ENCODE measurements at places on chromosomes 1 and 21.

DNA sequence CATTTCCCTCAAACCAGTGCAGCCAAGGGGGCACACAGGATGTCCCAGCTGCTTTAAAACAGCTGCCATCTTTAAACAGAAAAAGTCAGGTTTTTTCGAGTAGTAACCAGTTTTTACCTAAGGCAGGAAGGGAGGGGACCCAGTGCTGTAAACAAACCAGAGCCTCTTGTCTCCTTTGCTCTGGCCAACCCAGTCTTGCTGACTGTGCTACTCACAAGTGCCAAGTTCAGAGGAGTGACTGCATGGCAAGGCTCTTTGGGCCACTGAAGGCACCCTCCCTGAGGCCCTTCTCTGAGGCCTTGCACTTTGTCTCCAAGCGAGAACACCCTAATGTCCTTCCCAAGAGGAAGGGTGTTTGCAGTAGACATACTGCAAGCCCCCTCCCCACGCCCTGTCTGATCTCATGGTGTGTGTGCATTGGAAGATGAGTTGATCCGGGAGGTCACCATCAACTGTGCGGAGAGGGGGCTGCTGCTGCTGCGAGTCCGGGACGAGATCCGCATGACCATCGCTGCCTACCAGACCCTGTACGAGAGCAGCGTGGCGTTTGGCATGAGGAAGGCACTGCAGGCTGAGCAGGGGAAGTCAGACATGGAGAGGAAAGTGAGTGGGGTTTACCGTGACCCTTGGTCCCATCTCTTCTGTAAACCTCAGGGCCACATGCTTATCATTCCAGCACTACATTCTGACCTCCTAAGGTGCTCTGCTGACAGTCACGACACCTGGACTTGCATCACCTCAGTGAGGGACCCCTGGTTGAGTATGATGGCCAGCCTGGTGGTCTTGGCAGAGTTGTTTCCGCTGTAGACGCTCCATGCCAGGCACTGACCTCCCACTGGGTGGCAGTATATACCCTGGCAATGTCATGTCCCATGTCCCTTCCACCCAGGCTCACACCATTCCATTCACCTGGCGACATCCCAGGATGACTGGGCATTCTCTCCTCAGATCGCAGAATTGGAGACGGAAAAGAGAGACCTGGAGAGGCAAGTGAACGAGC, 4.7 kb downstream of the DNALI1 start:
- peak; percentile 59 for DNase-seq

GRCh38 chr1:19443326-19443725, 42.0 kb downstream of the CAPZB start:
- no peak for DNase-seq

DNA sequence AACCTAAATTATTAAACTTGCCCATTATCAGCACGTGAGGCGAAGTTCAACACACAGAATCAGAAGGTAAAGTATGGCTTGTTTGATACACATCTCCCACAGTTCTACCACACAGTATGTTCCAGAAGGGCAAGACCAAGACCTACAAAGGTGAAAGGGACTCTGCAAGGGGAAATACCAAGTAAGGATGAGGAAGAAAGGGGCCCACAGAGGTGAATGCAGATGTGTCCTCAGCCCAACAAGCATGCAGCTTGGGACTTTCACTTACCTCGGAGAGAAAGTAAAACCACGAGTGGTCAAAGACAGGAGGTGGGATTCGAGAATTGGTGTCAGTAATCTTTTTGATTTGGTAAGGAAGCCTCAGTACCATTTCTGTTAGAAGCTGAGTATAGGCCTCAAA, 85.8 kb downstream of the UBR4 start:
- DNase-seq = no peak

DNA sequence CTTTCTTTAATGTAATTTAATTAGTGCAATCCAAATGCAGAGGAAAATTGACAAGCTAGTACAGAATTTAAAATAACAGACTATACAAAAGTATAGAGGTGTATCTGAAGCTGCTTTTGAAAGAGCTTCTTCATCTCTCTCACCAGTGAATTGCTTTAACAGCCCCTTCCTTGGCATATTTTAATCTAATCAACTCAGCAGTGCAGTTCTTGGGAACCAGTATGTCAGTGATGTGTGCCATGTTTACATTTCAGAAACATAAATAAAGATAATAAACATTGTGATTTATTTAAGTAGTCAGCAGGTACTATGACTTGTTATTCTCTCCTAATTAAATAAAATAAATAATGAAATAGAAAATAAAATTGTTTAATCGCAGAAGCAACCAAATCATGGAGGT, 1260.6 kb downstream of the NCAM2 start:
- DNase-seq = no peak

DNA sequence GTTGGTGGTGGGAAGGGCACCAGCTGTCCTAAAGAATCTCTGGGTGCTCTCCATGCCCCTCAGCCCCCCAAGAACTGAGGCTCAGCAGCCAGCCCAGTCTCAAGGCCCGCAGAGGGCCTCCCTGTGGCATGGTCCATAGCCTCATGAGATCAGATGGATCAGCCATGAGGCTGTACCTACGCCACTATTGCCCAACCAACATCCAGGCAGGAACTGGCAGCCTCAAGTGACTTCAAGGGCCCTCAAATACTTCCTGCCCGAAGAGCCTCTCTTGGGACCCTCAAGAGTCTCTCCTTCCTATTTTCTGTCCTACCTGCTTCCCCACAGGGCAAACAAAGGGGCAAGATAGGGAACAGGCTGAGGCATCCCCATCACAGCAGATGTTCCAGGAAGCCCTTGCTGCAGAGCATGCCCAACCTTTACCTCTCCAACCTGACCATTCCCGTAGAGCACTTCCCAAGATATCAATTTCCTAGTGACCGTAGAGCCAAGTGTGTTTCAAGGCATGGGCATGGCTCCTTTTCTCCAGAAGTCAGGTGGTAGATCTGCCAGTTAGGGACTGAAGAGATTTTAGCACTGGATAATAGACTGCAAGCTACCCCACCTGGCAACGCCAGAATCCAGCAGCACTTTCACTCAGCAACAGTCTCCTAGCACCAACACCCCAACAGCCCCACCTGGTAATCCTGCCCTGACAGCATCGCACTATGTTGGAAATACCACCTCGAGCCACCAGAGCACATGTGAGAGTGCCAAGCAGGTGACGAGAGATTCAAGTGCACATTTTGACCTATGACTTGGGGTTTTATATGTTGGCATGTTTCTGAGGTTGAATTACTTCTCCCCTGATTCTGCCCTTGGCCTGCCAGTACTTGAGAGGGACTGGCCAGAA, 13.7 kb upstream of the MFSD2A start:
- DNase-seq = no peak

DNA sequence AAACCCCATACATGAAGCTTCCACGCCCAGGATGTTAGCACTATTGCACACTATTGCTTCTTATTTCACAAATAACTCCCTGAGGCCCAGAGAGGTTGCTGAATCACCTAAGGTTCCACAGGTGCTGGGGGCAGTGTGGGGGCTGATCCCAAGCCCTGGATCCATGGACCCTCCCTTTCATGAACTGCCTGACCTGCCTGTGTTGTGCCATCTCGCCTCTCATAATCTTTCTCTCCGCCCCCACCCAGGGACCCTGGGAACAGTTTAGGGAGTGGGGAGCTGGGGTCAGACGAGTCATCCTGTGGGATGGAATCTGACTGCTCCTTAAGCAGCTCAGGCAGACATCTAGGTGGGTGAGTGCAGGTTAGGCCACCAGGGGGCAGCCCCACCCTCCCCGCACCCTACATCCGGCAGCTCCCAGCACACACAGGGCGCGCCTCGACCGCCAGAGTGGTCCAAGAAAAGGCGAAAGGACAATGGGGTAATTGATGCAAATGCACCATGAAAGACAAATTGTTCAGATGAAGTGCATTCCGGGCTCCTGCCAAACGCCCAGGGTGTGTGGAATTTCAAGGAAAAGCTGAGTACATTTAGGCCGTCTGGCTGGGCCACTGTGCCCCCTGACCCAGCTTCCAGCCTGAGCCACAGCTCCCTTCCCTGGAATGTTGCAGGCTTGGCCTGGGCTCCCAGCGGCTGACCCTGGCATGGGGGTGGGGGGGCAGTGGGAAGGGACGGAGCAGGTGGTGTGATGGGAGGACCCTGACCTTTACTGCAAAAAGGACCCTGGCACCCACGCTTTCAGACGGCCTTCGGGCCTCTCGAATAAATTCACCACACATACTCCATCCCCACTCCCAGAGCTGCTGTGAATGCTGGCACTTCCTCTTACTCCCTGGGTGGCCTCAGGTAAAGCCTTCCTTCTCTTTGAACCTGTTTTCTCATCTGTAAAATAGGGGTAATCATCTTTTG, 20.8 kb downstream of the PHLDA3 start:
- peak; percentile 75 for DNase-seq

GRCh38 chr1:25954282-25954938, 43.5 kb downstream of the PAFAH2 start:
- no peak for DNase-seq

DNA sequence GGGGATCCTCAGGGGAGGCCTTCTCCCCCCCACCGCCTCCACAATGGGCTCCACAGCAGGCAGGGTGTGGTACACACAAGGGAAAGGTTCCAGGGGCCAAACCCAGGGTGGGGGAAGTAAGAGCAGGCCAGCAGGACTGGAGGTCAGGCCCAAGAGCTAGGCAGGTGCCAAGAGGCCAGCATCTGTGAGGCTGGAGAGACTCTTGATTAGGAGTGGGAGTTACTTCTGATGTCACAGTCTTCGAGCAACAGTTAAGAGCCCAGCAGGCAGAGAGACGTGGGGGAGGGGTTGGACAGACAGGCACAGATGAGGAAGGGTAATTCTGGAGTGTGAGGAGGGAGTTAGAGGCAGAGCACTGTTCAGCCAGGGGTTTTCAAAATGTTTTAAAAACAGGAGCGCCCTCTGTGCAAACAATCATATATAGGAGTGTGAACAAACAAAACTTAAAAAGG, 55.8 kb downstream of the SLC9A1 start:
- DNase-seq = no peak

DNA sequence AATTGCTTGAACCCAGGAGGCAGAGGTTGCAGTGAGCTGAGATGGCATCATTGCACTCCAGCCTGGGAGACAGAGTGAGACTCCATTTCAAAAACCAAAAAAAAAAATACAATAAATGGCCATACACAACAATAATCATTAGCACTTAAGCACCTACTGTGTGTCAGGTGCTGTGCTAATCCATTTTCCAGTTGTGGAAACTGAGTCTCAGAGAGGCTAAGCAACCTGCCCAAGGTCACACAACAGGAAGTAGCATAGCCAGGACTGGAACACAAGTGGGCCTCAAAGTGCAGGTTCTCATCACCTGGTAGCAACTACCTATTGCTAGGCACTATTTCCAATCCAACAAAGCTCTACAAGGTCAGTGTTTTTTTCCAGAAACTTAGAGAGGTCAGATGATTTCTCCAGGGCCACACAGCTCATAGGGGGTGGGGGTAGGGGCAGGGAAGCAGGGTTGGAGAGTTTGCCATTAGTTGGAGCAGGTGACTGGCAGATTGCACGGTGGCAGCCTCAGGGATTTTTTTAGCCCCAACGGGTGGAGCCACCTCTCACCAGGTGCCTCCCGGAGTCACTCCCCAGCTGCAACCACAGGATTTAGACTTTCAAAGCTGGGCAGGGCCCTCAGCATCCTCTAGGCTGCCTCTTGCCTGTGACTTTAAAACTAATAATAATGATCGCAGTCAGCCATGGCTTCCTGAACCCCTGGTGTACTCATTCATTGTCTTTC, 52.5 kb upstream of the ID3 start:
- peak; percentile 95 for DNase-seq

DNA sequence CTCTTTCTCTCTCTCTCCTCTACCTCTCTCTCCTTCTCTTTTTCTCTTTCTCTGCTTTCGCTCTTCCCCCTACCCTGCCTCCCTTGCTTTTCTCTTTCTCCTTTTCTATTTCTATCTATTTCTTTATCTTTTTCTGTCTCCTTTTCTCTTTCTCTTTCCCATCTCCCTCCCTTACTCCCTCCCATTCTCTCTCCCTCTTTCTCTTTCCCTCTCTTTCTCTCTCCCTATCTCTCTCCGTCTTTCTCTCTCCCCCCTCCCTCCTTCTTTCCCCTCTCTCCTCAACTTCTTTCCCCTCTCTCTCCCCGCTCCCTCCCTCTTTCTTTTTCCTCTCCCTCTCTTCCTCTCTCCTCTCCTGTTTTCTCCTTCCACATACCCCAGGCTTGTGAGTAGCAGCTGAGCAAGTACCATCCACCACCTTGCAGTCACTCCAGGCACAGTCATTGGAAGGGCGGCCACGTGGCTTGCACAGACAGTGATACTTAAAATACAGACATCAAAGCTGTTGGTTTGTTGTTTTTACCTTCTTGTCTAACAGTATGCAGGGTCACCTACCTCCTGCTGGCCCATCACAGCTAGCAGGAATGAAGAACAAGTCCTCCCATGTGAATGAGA, 209.1 kb upstream of the COA6 start:
- DNase-seq = no peak

DNA sequence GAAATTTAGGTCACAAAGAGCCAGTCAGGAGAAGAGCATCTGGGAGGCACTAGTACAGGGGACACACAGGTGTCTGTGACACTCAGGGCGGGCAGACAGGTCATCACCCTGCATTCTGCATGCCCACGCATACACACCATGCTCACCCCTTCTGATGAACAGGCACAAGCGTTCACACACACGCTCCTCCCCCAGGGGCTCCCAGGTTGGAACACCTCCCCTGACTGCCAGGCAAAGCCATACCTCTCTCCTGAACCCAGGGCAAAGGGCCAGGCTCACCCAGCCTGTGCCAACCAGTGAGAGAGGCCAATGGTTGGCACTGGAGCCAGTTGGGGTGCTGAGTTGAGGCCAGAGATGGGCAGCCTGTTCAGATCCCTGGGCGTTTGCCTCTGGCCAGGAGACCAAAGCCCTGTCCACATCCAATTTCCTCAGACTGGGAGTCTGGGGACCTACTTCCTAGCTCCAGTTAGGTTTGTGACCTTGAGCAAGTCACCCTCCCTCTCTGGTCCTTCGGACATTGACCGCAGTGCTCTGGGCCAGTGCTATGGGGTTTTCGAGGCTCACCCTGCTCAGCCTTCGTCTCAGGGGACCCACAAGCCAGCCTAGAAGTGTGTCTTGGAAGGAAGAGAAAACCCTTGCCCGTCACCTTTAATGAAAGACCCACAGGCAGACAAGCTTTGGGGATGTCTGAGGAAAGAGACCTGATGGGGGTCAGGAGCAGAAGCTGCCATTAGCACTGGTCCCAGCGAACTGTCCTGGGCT, 5.8 kb upstream of the LAD1 start:
- no peak for DNase-seq

DNA sequence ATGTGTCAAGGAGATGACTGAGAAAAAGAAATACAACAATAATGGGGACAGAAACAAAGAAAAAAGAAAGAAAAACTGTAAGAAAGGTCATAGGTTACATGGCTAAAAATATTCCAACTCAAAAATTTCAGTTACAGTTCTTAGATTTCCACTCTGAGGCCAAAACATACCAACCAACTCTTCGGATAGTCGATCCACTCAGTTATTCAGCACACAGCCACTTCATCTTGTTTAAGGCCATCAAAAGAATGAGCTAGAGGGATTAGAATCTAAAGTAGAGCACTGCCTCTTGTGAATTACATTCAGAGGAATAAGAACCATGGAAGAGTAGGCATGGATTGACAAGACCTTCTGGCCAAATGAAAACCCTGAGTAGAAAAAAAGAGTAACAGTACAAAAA, 277.0 kb downstream of the MRPL39 start:
- no peak for DNase-seq

- peak; percentile 77 for DNase-seq
Observed at GRCh38 chr1:237562242-237562823, 328.4 kb downstream of the ZP4 start.

GRCh38 chr1:192476802-192477298, 98.7 kb upstream of the RGS1 start:
- no peak for DNase-seq

- DNase-seq = no peak
Observed at GRCh38 chr1:114352797-114353196, 158.2 kb downstream of the TRIM33 start.

- DNase-seq = no peak
Observed at GRCh38 chr1:69947837-69948236, 257.5 kb downstream of the LRRC40 start.

Data from NAMALWA (cell line).